Heart left ventricle (tissue), 16 donors: ENCODE measurements at places on chromosomes 13 and 19. TPM values are rescaled to one million over a fixed set of nuclear protein-coding genes. Genes with fewer than 3 reads are reported as not detected.

GRCh38 chr19:56314018-56314380 lies 640 bp downstream of the ZSCAN5A start:
- H3K27me3 ChIP-seq = no peaks in the 10 kb centered on the region
- peak overlapping the region; percentile 63 for H3K4me3 ChIP-seq
- H3K36me3 ChIP-seq = peaks cover 8% of the 10 kb centered on the region
- peak overlapping the region; percentile 95 for H3K27ac ChIP-seq

ZNF563 gene
- 4.0 TPM for total RNA-seq

GJA3 gene
- total RNA-seq = 17.9 TPM

LILRA5 gene
- 0.27 TPM for total RNA-seq

- no peaks in the 10 kb centered on the region for H3K4me1 ChIP-seq
- DNase-seq = no peak
- H3K36me3 ChIP-seq = no peaks in the 10 kb centered on the region
- no peak overlapping the region for H3K27ac ChIP-seq
- no peaks in the 10 kb centered on the region for H3K27me3 ChIP-seq
These were observed 169.8 kb downstream of the SHISA2 start for GRCh38 chr13:25881971-25882451.

CD22 gene
- not detected for total RNA-seq

STOML3 gene
- total RNA-seq = not detected

ZNF284 gene
- total RNA-seq = 1.2 TPM

DNA sequence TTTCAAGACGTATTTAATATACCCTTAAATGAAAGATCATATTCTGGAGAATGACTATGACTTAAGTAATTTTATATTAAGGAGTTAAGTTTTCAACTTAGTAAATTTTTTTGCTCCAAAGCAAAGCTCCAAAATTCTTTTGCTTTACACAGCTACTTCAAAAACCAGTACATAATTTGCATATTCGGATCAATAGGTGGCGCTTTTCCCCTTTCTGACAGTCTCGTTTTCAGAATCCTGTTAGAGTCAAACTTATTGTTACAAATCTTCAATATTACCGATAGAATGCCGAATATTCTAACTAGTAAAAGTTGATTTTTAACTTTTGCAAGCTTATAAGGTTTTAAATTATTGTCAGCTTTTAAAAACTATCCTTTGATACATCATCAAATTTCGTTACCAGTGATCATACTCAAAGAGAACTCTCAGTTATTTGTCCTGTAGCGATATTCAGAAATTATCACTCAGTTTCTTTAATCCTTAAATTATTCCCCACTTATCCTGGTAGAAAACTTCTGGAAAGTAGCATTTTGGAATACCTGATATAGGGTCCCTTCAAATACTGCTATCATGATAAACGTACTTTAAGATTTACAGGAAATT lies 852.7 kb upstream of the KLHL1 start:
- no peaks in the 10 kb centered on the region for H3K4me1 ChIP-seq
- DNase-seq = no peak
- H3K27ac ChIP-seq = no peak overlapping the region
- H3K27me3 ChIP-seq = no peaks in the 10 kb centered on the region
- H3K36me3 ChIP-seq = no peaks in the 10 kb centered on the region

ERFL gene
- not detected for total RNA-seq

CIC gene
- 35.8 TPM for total RNA-seq

CLEC17A gene
- not detected for total RNA-seq

ZNF730 gene
- 0.40 TPM for total RNA-seq

DNA sequence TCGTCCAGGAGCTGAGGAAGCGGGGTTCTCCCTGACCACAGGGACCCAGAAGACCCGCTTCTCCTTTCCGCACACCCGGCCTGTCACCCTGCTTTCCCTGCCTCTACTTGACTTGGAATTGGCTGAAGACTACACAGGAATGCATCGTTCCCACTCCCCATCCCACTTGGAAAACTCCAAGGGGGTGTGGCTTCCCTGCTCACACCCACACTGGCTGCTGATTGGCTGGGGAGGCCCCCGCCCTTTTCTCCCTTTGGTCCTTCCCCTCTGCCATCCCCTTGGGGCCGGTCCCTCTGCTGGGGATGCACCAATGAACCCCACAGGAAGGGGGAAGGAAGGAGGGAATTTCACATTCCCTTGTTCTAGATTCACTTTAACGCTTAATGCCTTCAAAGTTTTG lies 18.9 kb downstream of the VASP start:
- DNase-seq = peak; percentile 81
- peaks cover 18% of the 10 kb centered on the region for H3K4me1 ChIP-seq
- no peaks in the 10 kb centered on the region for H3K27me3 ChIP-seq
- no peak overlapping the region for H3K4me3 ChIP-seq
- H3K36me3 ChIP-seq = no peaks in the 10 kb centered on the region
- H3K27ac ChIP-seq = no peak overlapping the region

DNA sequence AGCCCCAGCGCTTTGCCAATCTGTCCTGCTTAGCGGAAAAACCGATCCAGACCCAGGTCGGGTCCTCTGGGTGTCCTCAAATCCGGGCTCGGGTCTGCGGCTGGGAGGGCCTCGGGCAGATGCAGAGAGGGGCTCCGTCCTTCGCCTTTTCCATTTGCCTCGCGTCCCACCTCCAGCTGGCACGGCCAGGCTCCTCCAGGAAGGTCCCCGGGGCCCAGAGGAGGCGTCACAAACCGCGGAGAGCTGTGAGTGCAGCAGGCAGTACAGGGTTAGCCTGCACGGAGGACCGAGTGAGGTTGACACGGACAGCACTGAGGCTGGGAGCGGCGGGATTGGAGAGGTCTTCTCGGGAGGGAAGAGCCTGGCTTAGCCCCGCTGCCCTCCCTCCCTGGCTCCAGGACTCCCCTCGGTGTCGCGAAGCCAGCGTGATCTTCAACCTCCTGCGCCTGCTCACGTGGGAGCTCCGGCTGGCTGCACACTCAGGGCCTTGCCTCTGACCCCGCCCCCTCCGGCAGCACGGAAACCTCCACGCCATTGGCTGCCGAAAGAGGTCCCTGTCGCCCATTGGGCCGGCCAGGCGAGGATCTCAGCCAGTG lies 2.8 kb upstream of the IFNL2 start:
- H3K27me3 ChIP-seq = peaks cover 29% of the 10 kb centered on the region
- no peak for DNase-seq
- no peaks in the 10 kb centered on the region for H3K4me1 ChIP-seq

LENG1 gene
- total RNA-seq = 6.3 TPM

CYP2F1 gene
- total RNA-seq = not detected

GRCh38 chr19:31312009-31312676 lies 37.1 kb downstream of the TSHZ3 start:
- H3K27me3 ChIP-seq = no peaks in the 10 kb centered on the region
- H3K4me1 ChIP-seq = peaks cover 24% of the 10 kb centered on the region
- no peak overlapping the region for H3K27ac ChIP-seq

RNF113B gene
- not detected for total RNA-seq

DNA sequence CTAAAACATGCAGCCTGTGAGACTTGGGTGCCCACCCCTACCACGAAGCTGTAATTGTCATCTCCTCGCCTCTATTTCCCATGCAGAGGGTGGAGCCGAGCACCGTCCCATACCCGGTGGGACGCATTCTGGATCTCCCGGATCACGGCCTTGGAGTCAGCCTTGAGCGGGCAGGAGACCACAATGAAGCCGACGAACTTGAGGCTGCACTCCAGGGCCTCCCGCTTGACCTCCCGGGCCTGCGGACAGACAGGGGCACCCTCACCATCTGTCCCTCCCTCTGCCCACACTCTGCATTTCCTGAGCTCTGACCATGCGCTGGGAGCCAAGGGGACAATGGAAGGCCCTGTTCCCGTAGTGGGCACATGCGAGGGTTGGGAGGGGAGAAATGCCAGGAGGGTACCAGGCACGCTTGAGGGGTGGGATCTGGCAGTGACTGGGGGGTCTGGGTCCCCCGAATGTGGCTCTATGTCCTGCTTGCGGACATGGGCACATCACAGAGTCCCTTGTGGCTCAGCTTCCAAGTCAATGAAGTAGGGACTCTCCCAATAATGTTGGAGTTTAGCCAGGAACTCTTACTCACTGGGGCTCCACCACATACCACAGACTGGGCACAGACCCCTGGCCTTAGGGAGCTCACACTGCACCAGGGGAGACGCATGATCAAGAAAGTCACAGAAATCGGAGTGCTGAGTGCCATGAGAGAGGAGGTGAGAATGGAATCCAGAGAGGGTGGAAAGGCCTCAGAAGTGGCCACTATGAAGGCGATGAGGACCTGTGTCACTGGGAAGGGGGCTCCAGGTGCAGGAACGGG lies 9.2 kb upstream of the GMIP start:
- DNase-seq = no peak
- H3K4me1 ChIP-seq = peaks cover 5% of the 10 kb centered on the region
- H3K36me3 ChIP-seq = peaks cover 23% of the 10 kb centered on the region
- H3K27me3 ChIP-seq = no peaks in the 10 kb centered on the region

CGB3 gene
- not detected for total RNA-seq

PLPPR3 gene
- total RNA-seq = not detected

- H3K4me3 ChIP-seq = no peak overlapping the region
- peaks cover 9% of the 10 kb centered on the region for H3K4me1 ChIP-seq
- H3K36me3 ChIP-seq = peaks cover 13% of the 10 kb centered on the region
- H3K27me3 ChIP-seq = no peaks in the 10 kb centered on the region
These were observed 2.3 kb downstream of the ZNF324B start for GRCh38 chr19:58453743-58454142.

CYP4F3 gene
- not detected for total RNA-seq

GRCh38 chr13:83048419-83048818 lies 833.9 kb downstream of the SLITRK1 start:
- no peaks in the 10 kb centered on the region for H3K27me3 ChIP-seq
- H3K36me3 ChIP-seq = no peaks in the 10 kb centered on the region
- H3K27ac ChIP-seq = no peak overlapping the region
- H3K4me1 ChIP-seq = no peaks in the 10 kb centered on the region
- no peak overlapping the region for H3K4me3 ChIP-seq

IFNL4 gene
- not detected for total RNA-seq

GRCh38 chr13:40039061-40039460 lies 383.6 kb downstream of the COG6 start:
- DNase-seq = no peak
- H3K27ac ChIP-seq = no peak overlapping the region
- H3K36me3 ChIP-seq = no peaks in the 10 kb centered on the region
- H3K27me3 ChIP-seq = no peaks in the 10 kb centered on the region
- H3K4me3 ChIP-seq = no peak overlapping the region

NLRP11 gene
- not detected for total RNA-seq

GRCh38 chr19:43765109-43765876 lies 10.5 kb upstream of the SMG9 start:
- DNase-seq = no peak
- no peak overlapping the region for H3K27ac ChIP-seq
- H3K27me3 ChIP-seq = no peaks in the 10 kb centered on the region
- H3K36me3 ChIP-seq = peaks cover 4% of the 10 kb centered on the region
- no peaks in the 10 kb centered on the region for H3K4me1 ChIP-seq

DNA sequence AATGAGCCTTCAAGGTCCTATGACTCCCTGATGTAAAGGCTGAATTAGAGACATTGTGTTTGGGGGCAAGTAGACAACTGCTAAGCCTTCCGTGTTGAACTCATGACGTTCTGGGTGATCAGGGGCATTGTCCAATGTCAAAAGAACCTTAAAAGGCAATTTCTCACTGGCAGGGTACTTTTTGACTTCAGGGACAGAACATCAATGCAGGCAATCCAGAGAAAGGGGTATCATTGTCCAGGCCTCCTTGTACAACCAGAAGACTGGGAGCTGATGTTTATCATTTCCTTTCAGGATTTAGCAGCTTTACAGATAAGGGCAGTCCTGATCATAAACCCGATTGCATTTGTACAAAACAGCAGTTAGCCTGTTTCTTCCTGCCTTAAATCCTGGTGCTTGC lies 25.0 kb upstream of the SMAD9 start:
- no peaks in the 10 kb centered on the region for H3K4me1 ChIP-seq
- H3K36me3 ChIP-seq = peaks cover 19% of the 10 kb centered on the region
- no peak overlapping the region for H3K27ac ChIP-seq
- no peak for DNase-seq
- no peaks in the 10 kb centered on the region for H3K27me3 ChIP-seq

PLIN5 gene
- 34.1 TPM for total RNA-seq

GRCh38 chr13:29065142-29065541 lies 245.0 kb downstream of the MTUS2 start:
- H3K27ac ChIP-seq = no peak overlapping the region
- H3K4me1 ChIP-seq = peaks cover 7% of the 10 kb centered on the region
- no peak for DNase-seq
- H3K36me3 ChIP-seq = no peaks in the 10 kb centered on the region
- H3K27me3 ChIP-seq = no peaks in the 10 kb centered on the region

IGFL3 gene
- not detected for total RNA-seq

GRCh38 chr13:108195146-108195545 lies 20.2 kb downstream of the LIG4 start:
- H3K36me3 ChIP-seq = no peaks in the 10 kb centered on the region
- DNase-seq = no peak
- H3K27ac ChIP-seq = no peak overlapping the region
- H3K4me1 ChIP-seq = no peaks in the 10 kb centered on the region
- no peak overlapping the region for H3K4me3 ChIP-seq
- no peaks in the 10 kb centered on the region for H3K27me3 ChIP-seq

GRCh38 chr19:16463341-16463990 lies 8.3 kb downstream of the EPS15L1 start:
- H3K36me3 ChIP-seq = peaks cover 2% of the 10 kb centered on the region
- peak overlapping the region; percentile 89 for H3K27ac ChIP-seq
- H3K4me3 ChIP-seq = no peak overlapping the region
- no peak for DNase-seq
- peaks cover 5% of the 10 kb centered on the region for H3K4me1 ChIP-seq

DNA sequence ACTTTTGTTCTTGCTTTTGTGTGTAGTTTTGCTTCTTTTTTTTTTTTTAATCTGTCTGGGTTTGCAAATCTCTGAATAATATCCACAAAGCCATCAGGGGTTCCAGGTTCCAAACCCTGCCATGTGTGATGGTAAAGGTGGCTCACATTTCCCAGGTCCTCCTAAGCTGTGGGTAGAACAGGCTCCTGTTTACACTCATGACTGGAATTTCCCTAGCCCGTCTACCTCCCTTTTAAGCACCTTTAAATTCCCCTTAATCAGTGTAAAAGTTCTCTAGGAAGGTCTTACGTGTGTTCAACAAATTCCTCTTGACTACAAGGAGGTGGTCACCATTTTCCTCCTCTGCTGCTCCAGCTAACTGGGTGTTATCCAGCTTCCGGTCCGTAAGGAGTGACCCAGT lies 62.8 kb downstream of the EFNB2 start:
- no peaks in the 10 kb centered on the region for H3K36me3 ChIP-seq
- H3K4me3 ChIP-seq = no peak overlapping the region
- peak overlapping the region; percentile 76 for H3K27ac ChIP-seq
- H3K27me3 ChIP-seq = no peaks in the 10 kb centered on the region
- H3K4me1 ChIP-seq = no peaks in the 10 kb centered on the region

ZNF254 gene
- total RNA-seq = 11.4 TPM

GRCh38 chr13:45051315-45051714 lies 62.0 kb downstream of the GPALPP1 start:
- no peak for DNase-seq
- H3K27ac ChIP-seq = no peak overlapping the region
- H3K36me3 ChIP-seq = no peaks in the 10 kb centered on the region
- H3K4me1 ChIP-seq = peaks cover 15% of the 10 kb centered on the region

PTGER1 gene
- total RNA-seq = not detected

MCF2L gene
- 52.9 TPM for total RNA-seq

TMEM150B gene
- total RNA-seq = 3.3 TPM

- no peak overlapping the region for H3K27ac ChIP-seq
- no peak for DNase-seq
- H3K4me3 ChIP-seq = no peak overlapping the region
- peaks cover 18% of the 10 kb centered on the region for H3K4me1 ChIP-seq
- H3K27me3 ChIP-seq = no peaks in the 10 kb centered on the region
- no peaks in the 10 kb centered on the region for H3K36me3 ChIP-seq
These were observed 653.7 kb downstream of the DACH1 start for GRCh38 chr13:71213252-71213821.

- no peaks in the 10 kb centered on the region for H3K27me3 ChIP-seq
- H3K4me1 ChIP-seq = no peaks in the 10 kb centered on the region
- DNase-seq = no peak
- no peaks in the 10 kb centered on the region for H3K36me3 ChIP-seq
- no peak overlapping the region for H3K4me3 ChIP-seq
These were observed 261.8 kb downstream of the TBC1D4 start for GRCh38 chr13:75220238-75220542.

LHB gene
- not detected for total RNA-seq
